SHP77 (cell line): ENCODE measurements at places on chromosomes 11 and 22.

GRCh38 chr11:131454989-131455388 is 84.6 kb downstream of the NTM start:
- DNase-seq: no peak

- no peak for DNase-seq
These were observed at the start of gene C1QTNF6 for GRCh38 chr22:37187891-37188761. C1QTNF6 (minus strand) TSS chr22:37188247; CDS start chr22:37188213, 34 bp downstream.

DNA sequence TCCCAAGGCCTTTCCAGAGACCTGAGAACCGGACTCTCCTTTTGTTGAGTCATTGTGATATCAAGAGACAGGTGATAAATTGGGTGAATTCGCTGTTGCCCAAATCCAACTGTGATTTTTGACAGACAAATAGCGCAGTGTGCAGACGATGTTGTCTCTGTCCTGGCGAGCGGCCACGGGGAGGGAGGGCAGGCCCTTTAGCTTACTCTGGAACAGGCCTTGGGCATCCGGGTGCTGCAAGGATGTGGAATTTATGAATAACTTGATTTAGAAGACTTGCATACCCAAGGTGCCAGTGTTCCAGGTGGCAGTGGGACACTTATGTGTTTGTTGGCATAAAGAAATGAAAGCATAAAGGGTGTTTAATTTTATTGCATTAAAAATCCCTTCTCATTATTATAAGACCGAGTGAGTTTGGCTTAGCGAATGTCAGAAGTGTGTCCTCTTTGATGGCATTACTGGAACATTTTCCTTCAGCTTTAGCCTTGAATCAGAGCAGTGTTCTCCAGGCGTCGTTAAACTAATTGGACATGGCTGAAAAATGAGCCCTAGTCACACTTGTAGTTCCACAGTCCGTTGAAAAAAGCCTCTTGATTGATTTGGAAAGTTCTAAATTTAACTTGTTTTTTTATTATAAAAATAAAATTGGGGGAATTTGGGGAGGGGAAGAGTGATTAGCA is 9.4 kb downstream of the LDLRAD3 start:
- peak; percentile 28 for DNase-seq

GRCh38 chr22:27859336-27859735 is 57.8 kb upstream of the MN1 start:
- DNase-seq: no peak

GRCh38 chr22:38110008-38110862 is at the start of gene BAIAP2L2:
BAIAP2L2 (minus strand) TSS chr22:38110684; CDS start chr22:38110525, 159 bp downstream.
- no peak for DNase-seq

DNA sequence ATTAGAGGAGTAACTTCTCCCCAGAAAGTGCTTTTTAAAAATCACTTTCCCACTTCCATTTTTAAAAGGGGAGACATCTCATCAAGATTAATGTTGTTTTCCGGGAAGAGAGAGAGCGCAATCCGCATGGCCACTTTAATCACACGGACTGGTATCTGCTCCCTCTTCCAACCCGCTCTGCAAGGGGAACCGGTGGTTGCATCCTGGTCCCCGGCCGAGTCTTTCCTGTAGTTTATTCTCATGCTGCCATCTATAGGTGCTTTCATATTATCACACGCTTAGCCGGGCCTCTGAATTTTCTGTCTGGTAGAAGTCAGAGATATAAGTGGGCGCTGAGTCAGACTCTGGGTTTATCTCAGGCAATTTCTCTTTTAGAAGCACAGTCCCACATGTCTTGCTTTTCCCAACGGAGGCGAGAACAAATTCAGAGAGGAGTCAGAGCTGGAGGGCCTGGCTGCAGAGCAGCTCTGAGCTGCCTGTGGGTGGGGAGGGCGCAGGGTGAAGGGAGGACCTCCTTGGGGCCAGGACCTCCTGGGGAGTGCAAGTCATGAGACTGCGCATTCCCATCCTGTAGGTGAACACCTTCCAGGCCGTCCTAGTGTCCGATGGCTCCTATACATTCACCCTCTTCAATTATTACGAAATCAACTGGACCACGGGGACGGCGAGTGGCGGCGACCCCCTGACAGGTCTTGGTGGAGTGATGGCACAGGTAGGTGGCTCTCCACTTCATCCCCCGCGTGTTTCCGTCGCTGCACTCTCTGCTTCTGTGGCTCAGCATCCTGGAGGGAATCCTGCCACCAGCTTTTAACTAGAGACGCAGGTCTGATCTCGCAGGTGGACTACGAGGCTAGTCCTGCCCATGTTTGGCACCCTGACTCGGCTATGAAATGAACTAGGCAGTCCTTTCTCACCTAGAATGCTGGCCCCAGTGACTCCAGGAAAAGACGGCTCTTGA is 11.7 kb downstream of the TECTA start:
- DNase-seq: peak; percentile 84
